Activated T-cell treated with anti-CD3 and anti-CD28 coated beads, Interleukin-2, amount 50 U/mL, for 72 hours (primary cell): ENCODE measurements at places on chromosomes 2 and 18. TPM values are rescaled to one million over a fixed set of nuclear protein-coding genes. Genes with fewer than 3 reads are reported as not detected.

GRCh38 chr2:60432035-60432601, 121.3 kb downstream of the BCL11A start:
- peaks cover 6% of the 10 kb centered on the region for H3K27me3 ChIP-seq
- no peak overlapping the region for H3K4me3 ChIP-seq
- no peak for DNase-seq

DNA sequence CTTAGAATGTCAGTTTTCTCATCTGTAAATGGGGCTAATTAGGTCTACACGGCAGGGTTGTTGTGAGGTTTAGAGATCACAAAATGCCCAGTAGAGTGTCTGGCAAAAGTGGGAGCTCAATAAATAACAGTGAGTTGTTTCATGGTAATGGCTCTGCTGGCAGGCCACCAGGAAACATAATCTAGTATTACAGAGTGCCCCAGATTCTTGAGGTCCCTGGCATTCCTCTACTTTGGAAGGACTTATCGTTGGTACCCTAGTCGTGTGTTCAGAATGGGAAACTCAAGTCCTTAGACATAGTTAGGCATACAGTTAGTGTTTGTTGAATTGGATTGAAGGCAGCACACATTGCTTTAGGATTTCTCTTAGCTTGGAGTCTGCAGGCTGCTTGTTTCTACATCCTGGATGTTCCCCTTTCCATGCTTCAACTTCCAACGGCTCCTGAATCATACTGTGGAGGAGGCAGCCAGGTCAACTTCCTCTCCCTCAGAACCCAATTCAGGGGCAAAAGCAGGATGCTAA, 161.5 kb upstream of the FOSL2 start:
- no peaks in the 10 kb centered on the region for H3K36me3 ChIP-seq
- no peak overlapping the region for H3K27ac ChIP-seq
- H3K4me3 ChIP-seq: no peak overlapping the region
- no peaks in the 10 kb centered on the region for H3K27me3 ChIP-seq

DNA sequence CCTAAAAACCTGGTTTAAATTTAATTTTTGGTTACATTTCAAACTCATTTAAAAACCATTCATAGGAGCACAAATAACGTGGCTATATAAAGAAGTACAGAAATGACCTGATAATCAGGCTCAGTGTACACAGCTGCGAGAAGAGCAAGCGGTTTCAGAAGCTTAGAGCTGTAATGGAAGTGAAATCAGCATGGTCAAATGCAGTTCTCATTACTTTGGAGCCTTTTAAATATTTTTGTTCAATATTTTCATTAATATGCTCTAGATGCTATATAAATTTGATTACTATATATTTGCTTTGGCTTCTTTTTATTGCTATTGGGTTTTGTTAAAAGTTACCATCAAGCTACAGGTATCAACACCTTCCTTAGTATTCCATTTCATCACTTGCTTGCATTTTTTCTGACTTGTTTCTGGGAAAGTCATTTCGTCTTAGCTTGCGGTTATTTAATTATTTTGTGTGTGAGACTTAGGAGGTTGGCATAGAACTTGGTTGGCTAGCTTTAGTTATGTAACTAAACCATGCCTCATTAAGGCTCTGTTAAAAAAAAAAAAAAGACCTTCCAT, 58.7 kb downstream of the AFTPH start:
- H3K27me3 ChIP-seq: no peaks in the 10 kb centered on the region
- DNase-seq: no peak
- peaks cover 9% of the 10 kb centered on the region for H3K4me1 ChIP-seq
- no peak overlapping the region for H3K4me3 ChIP-seq
- H3K36me3 ChIP-seq: no peaks in the 10 kb centered on the region
- peak overlapping the region; percentile 60 for H3K27ac ChIP-seq

CCDC141 gene
- 5.3 TPM for total RNA-seq

- peaks cover 19% of the 10 kb centered on the region for H3K36me3 ChIP-seq
- H3K4me3 ChIP-seq: peak overlapping the region; percentile 11
- H3K27me3 ChIP-seq: no peaks in the 10 kb centered on the region
- peak overlapping the region; percentile 17 for H3K27ac ChIP-seq
- peaks cover 9% of the 10 kb centered on the region for H3K4me1 ChIP-seq
Measured at GRCh38 chr2:63506320-63506719, 82.0 kb downstream of the WDPCP start.

MYO3B gene
- 4.1 TPM for total RNA-seq

SDC1 gene
- total RNA-seq: 0.38 TPM

GRCh38 chr2:196380575-196380974, 209.2 kb upstream of the STK17B start:
- no peak for DNase-seq
- no peak overlapping the region for H3K4me3 ChIP-seq
- peaks cover 16% of the 10 kb centered on the region for H3K4me1 ChIP-seq

GRCh38 chr2:1567556-1568344, 154.5 kb downstream of the TPO start:
- no peak for DNase-seq
- peaks cover 11% of the 10 kb centered on the region for H3K4me1 ChIP-seq
- H3K36me3 ChIP-seq: peaks cover 4% of the 10 kb centered on the region
- H3K27me3 ChIP-seq: no peaks in the 10 kb centered on the region
- no peak overlapping the region for H3K27ac ChIP-seq

- DNase-seq: no peak
- H3K4me3 ChIP-seq: no peak overlapping the region
- no peaks in the 10 kb centered on the region for H3K4me1 ChIP-seq
- no peaks in the 10 kb centered on the region for H3K27me3 ChIP-seq
- H3K36me3 ChIP-seq: peaks cover 3% of the 10 kb centered on the region
Measured at GRCh38 chr18:12336171-12336613, 28.2 kb downstream of the TUBB6 start.

DNA sequence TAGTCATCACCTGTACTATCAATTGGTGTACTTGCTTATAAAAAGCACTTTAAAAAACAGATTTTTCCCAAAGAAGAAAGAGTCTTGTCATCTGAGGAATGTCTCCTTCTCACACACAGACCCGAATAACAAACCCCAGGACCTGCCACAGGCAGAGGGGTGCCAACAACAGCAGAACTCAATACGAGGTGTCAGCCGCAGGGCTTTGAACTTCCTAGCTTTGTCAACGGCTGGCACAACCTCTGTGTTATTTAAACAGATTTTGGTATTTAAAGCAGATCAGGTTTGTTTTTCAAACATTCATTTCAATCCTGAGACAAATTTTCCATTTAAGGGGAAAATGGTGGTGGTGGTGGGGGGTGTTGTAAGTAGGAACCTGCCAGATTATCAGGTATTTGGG, 138.4 kb upstream of the RIOK3 start:
- no peak for DNase-seq
- no peak overlapping the region for H3K27ac ChIP-seq
- H3K27me3 ChIP-seq: no peaks in the 10 kb centered on the region
- H3K36me3 ChIP-seq: peaks cover 7% of the 10 kb centered on the region
- H3K4me1 ChIP-seq: peaks cover 42% of the 10 kb centered on the region

GRCh38 chr2:26300234-26300925, 45.6 kb upstream of the SELENOI start:
- peak; percentile 3 for DNase-seq
- H3K36me3 ChIP-seq: no peaks in the 10 kb centered on the region
- H3K27me3 ChIP-seq: no peaks in the 10 kb centered on the region
- no peak overlapping the region for H3K27ac ChIP-seq
- H3K4me1 ChIP-seq: no peaks in the 10 kb centered on the region

DNA sequence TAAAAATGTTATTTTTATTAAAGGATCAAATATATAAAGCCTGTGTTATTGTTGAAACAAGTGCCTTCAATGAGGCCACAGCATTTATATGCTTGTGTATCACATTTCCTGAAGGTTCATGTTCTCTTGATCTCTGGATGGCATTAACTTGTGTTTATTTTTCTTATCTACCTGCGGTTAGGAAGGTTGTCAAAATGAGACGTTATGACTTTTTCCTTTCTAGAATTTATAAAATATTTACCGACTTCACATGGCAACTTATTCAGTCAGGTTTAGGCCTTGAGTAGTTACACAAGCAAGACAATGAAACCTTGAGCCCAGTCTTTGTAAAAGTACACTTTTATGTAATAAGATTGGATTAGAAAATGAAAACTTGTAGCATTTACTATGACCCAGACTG, 196.4 kb upstream of the ACVR2A start:
- H3K4me3 ChIP-seq: no peak overlapping the region
- no peak for DNase-seq
- H3K27me3 ChIP-seq: no peaks in the 10 kb centered on the region
- H3K36me3 ChIP-seq: no peaks in the 10 kb centered on the region
- H3K27ac ChIP-seq: no peak overlapping the region

DNA sequence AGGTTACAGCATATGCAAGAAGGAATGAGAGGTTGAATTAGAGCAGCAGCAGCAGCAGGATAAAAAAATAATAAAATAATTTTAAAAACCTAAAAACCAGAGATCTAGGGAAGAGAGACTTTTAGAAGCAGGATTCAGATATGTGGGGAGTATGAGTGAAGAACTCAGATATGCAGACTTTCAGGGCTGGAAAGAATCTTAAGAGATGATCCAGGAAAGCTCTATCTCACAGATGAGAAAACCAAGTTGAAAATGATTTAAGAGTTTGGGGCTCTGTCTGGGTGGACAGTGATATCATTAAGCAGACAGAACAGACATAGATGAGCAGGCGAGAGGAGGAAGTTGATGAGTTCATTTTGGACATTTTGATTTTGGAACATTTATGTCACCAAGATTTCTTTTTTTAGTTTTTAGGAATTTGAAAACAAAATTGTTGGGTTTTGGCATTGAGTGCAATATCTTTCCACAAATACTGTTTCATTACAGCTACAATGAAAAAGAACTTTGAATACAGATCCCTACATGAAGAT, 31.8 kb downstream of the BCL2 start:
- H3K36me3 ChIP-seq: peaks cover 27% of the 10 kb centered on the region
- H3K4me1 ChIP-seq: peaks cover 11% of the 10 kb centered on the region
- no peaks in the 10 kb centered on the region for H3K27me3 ChIP-seq

DNA sequence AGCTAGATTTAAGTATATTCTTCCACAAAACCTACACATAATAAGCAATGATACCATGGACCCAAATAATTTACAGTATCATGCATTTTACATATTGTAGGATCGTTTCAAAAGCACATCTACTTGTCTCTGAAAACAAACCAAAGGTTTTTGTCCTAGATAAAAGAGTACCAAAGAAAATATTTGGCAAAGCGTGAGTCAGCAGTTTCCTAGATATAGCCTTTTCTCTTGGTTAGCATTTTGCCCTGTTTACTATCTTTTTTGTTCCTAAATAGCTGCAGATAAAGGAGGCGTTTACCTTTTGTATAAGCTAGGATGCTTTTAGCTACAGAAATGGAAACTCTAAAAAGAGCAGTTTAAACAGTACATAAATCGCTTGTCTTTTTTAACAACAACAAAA, 305.8 kb upstream of the GULP1 start:
- H3K36me3 ChIP-seq: no peaks in the 10 kb centered on the region
- H3K27me3 ChIP-seq: peaks cover 7% of the 10 kb centered on the region
- no peak for DNase-seq
- H3K27ac ChIP-seq: no peak overlapping the region
- H3K4me1 ChIP-seq: peaks cover 17% of the 10 kb centered on the region

DNA sequence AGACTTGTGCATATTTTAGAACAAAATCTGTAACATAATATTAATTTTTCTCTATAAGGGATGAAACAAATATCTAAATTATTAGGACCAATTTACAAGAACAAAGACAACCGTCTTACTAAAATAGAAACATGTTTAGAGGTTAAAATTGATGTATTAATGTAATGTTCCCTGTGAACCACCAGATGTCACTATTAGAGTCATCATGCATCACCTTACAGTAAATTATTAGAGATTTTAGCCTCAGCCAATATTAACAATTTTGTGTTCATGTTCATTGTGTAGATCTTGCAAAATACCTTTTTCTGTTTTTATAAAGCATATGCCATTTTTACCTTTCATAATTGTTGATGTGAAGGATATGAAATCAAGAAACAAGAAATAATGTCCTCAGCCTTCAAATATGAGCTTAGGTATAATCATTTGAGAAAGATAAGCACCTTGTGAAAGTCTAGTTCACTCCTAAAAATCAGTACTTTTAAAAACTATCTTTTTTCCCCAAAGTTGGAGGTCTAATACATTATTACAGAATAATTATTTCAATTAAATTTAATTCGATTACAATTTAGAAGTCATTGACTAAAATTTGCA, 344.3 kb upstream of the KCNH7 start:
- DNase-seq: no peak

GRCh38 chr2:42026272-42026671, 21.5 kb upstream of the PKDCC start:
- H3K27ac ChIP-seq: no peak overlapping the region
- H3K4me1 ChIP-seq: no peaks in the 10 kb centered on the region
- H3K36me3 ChIP-seq: no peaks in the 10 kb centered on the region
- H3K27me3 ChIP-seq: peaks cover 59% of the 10 kb centered on the region
- H3K4me3 ChIP-seq: no peak overlapping the region

- no peaks in the 10 kb centered on the region for H3K27me3 ChIP-seq
- no peak overlapping the region for H3K27ac ChIP-seq
- no peaks in the 10 kb centered on the region for H3K4me1 ChIP-seq
- H3K36me3 ChIP-seq: no peaks in the 10 kb centered on the region
- DNase-seq: no peak
- H3K4me3 ChIP-seq: no peak overlapping the region
Measured at GRCh38 chr2:71303849-71304248, 27.7 kb upstream of the ZNF638 start.

- H3K4me3 ChIP-seq: no peak overlapping the region
- H3K27me3 ChIP-seq: no peaks in the 10 kb centered on the region
- H3K4me1 ChIP-seq: no peaks in the 10 kb centered on the region
- no peak overlapping the region for H3K27ac ChIP-seq
Measured at GRCh38 chr2:204824751-204825453, 279.6 kb downstream of the PARD3B start.
